ENCODE measurements at places on chromosomes 3 and 15. TPM values are rescaled to one million over a fixed set of nuclear protein-coding genes. Genes with fewer than 3 reads are reported as not detected.

The FAM107A gene
- polyA plus RNA-seq = not detected

DNA sequence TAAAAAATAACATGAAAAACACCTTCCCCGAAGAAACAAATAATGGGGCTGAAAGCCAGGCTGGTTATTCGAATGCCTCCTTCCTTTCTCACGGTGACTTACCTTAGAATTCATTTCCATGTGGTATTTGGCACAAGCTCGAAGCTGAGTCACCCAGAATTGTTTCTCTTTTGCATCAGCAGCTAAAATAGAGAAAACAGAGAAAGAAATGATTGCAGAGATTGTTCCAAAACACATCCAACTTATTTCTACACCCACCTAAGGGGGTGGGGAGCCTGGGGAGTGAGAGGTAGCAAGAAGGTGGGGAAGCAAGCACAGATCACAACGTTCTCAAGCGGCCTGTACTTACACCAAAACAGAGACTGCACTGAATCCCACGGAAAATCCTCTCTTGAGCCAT lies 104.7 kb downstream of the OSBPL10 start:
- DNase-seq = no peak

- DNase-seq = no peak
Measured at GRCh38 chr3:59446775-59447465, 397.1 kb upstream of the CFAP20DC start.

The LINGO1 gene
- polyA plus RNA-seq = 0.06 TPM

The GPR27 gene
- 0.14 TPM for polyA plus RNA-seq

The BCHE gene
- 0.71 TPM for polyA plus RNA-seq

DNA sequence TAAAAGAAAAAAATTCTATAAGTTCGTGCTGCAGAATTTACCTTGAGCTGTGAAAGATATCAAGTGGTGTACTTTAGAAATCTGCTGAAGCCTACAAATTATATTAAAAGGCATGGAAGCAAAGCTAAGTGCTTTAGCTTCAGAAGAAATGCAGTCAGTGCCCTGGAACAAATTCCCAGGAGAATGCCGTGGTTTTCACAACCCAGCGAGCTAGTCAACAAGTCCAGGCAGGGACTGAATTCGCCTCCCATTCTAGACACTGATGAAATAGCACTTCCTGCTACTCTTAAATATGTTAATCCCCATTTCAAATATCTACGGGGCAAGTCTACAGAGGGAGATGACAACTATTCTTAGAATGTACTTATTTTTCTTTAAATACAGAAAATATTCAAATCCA lies 326.4 kb upstream of the IGF1R start:
- DNase-seq = peak; percentile 9

The UBA7 gene
- 10.4 TPM for polyA plus RNA-seq

The OCA2 gene
- 0.08 TPM for polyA plus RNA-seq

DNA sequence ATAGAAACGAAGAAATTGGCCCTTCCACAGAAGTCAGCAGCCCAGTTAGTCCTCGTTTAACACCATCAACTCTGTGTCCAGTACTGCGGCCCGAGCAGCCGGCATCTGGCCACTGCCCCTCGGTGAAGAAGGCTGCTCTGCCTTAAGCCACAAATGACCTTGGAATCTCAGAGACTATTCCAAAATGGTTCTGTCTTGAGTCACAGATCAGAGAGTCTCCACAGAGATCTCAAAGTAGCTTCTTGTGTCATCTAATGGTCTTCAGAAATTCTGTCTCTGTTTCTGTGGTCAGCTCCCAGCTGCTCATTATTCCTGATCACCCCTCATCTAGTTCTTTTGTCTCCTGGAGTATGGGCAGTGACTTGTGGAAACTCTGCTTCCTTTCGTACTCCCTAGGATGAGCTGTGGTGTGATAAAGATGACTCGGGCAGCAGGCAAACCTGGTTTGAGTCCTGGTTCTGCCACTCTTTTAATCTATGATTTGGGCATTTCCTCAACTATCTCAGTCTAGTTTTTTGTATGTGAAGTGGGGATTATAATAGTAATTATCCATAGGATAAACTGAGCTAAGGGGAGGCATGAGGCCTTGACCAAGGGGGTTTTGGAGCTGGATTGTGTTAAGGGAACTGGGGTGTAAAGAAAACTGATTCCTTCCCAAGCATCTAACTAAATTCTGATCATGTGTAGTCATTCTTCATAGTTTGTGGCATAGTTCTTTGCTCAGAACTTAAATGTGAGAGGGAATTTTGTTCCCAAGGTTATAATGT lies 22.6 kb downstream of the CRTC3 start:
- no peak for DNase-seq

- no peak for DNase-seq
Measured at GRCh38 chr3:56812754-56813652, 11.3 kb upstream of the ARHGEF3 start.

- DNase-seq = no peak
Measured at GRCh38 chr3:152323834-152324233, 55.1 kb downstream of the MBNL1 start.

DNA sequence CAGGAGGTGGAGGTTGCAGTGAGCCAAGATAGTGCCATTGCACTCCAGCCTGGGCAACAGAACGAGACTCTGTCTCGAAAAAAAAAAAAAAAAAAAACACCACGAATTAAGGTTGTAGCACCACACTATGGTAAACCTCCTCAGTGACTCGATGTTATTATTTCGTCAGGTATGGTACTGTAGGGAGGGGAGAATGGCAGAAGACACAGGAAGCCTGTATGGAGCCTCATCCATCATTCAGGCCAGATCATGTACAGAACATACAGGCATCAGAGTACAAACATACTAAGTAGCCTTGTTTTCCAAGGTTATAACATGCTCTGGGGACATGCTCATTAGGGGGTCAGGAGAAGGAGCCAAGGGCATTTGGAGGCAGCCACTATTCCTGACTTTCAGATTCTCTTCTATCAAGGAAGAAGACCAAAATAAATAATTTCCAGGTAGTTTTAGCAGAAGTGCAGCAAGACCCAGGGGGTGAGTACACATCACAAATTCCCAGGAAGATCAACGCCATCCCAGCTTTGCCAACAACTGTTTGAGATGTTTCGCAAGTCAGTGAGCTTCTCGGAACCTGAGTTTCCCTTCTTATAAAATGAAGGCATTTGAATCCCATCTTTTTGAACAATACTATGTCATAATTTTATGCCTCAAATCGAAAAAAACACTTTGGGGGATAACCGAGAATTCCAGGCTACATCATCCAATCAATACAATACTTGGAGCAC lies 79.8 kb downstream of the FOXP1 start:
- no peak for DNase-seq

DNA sequence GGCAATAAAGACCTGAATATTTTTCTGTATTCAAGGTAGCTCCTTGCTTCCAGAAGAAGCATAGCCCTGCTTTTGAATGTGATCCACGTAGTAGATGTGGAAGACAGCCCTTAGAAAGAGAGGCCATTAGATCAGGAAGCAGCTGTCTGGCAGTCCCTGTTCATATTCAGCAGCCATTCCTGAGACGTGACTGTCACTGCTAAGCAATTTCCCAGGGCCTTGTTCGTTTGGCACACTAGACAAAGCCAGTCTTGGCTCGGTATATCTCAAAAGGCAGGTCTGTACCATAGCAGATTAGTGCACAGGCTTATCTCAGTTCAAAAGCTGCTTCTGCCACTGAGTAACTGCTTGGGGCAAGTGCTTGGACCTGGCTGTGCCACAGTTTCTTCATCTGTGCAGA lies 287.8 kb upstream of the MCTP2 start:
- DNase-seq = no peak

DNA sequence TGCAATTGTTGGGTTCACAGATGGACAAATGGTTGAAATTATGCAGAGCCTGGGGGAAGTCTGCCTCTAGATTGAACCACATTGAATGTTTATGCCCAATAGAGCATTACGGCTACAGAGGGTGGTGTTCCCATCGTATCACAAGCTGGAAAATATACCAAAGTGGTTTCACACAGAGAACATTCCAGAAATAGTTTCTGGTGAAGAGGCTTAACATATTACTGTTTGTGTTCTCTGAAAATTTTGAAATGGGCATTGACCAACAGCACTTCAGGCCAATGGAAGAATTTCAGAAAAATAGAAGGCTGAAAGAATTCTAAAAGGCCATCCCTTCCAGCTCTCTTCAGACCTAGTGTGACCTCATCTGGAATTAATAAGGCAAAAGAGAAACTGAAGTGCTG lies 203.9 kb downstream of the NEK10 start:
- no peak for DNase-seq

DNA sequence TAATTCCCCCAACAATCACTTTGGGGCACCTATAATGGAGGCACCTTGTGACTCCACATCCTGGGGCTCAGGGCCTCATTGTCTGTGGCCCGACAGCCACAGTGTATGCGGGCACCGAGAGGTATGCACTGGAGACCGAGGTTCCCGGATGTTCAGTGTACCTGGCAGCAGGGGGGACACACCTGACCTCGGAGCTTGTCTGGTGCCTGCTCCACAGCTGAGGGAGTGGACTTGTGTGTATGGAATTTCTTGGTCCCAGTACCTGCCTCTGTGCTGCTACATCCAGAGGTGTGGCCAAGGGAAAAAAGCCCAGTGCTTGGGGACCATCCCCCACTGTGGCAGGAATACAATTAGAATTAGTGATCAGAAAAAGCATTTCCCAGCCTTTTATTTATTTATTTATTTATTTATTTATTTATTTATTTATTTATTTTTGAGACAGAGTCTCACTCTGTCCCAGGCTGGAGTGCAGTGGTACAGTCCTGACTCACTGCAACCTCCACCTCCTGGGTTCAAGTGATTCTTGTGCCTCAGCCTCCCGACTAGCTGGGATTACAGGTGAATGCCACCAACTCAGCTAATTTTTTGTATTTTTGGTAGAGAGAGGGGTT lies 8.8 kb upstream of the AEN start:
- DNase-seq = no peak

- no peak for DNase-seq
Measured at GRCh38 chr3:14274999-14275961, 96.7 kb downstream of the LSM3 start.

DNA sequence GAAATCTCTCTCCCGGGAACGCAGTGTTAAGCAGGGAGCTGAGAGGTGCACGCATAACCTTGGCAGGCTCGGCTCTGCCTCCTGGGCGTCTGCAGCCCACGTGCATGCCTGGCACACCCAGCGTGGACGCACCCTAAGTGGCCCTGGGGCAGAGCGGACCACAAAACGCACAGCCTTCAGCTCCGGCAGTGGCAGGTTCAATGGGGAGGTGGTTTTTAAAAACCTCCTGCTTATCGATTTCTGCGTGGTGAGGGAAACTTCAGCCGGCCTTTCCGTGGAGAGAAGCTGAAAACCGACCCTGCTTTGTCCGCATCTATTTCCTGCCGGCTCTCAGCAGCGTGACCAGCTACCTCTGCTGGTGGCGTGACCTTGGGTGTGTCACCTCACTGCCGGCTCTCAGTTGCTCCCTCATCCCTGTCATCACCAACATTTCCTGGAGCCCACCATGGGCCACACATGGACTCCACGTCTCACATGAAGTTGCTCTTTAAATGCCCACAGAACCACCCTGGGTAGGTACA lies 134.8 kb upstream of the MEF2A start:
- no peak for DNase-seq

- DNase-seq = no peak
Measured at GRCh38 chr3:48243886-48244285, 3.0 kb downstream of the ZNF589 start.

- DNase-seq = no peak
Measured at GRCh38 chr3:71927505-71928066, 142.6 kb upstream of the PROK2 start.

Data from keratinocyte (primary cell).